ENCODE measurements at places on chromosomes 5 and 9.

GRCh38 chr5:109704282-109704952 lies 14.7 kb downstream of the MAN2A1 start:
- no peak for DNase-seq

- DNase-seq, result no peak
Observed at GRCh38 chr5:55829956-55830355, 21.2 kb upstream of the IL31RA start.

- no peak for DNase-seq
Observed at GRCh38 chr5:118967059-118967508, 21.3 kb downstream of the DTWD2 start.

DNA sequence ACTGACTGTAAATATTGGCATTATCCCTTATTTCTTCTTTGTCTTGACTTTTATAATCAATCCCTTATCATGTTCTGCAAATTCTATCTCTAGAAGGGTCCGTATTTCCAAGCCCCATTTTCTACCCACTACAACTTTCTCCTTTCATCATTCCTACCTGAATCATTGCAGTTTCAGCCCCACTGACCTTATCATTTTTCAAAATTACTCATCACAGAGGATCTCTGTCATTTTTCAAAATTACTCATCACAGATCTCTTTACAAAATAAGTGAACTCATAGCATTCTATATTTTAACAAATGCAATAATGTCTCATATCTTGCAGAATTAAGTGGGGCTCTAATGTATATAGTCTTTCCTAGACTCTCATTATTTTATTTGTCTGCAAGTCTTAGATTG lies 256.9 kb upstream of the COX7C start:
- no peak for DNase-seq

DNA sequence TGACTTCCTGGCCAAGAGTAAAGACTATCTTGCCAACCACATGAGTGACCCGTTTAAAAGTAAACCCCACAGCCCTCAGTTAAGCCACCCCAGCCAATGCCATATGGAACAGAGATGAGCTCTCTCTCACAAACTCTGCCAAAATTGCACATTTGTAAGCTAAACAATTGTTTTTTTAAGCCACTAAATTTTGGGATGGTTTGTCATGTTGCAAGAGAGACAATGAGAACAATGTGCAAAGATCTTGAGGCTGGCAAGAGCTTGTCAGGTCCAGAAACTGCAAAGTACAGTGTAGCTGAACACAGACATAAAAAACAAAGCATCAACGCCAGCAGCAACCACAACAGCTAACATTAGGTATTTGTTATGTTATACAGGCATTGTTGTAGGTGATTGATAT lies 27.8 kb downstream of the HOMER1 start:
- DNase-seq, result no peak

- no peak for DNase-seq
Observed at GRCh38 chr5:139181835-139182452, 16.2 kb downstream of the SIL1 start.

DNA sequence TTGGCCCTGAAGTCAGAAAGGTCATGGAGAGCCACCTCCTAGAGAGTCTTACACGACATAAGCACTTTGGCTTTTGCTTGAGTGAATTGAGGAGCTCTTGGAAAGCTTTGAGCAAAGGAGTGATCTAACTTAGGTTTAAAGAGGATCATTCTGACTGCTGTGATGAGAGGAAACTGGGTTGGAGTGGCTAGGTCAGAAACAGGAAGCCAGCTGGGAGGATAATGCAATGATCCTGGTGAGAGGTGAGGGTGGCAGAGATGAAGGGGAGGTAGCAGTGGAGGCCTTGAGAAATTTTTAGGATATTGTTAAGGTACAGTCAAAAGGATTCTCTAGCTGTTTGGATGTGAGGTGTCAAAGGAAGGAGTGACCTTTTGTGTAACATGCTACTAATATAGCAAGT lies 32.2 kb upstream of the ROPN1L start:
- no peak for DNase-seq

DNA sequence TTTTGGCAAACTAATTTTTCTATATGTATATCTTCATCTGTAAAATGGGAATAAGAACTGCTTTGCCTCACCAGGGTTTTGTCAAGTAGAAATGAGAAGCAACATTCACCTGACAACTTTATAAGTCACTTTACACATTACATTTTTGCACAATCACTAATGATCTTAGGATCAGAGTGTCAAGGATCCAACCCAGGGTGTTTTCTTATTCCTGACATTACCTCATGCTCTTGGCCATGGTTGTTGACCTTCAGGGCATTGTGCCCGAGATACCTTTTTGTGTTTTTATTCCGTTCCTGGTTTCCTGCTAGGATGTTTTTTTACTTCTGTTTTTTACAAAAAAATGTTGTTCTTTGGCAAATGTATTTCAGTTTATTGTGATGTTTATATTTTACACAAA lies 22.2 kb upstream of the RASA1 start:
- DNase-seq, result no peak

- no peak for DNase-seq
Observed at GRCh38 chr5:171010816-171011215, 149.0 kb downstream of the RANBP17 start.

- no peak for DNase-seq
Observed at GRCh38 chr9:126303488-126303887, 23.1 kb upstream of the MVB12B start.

DNA sequence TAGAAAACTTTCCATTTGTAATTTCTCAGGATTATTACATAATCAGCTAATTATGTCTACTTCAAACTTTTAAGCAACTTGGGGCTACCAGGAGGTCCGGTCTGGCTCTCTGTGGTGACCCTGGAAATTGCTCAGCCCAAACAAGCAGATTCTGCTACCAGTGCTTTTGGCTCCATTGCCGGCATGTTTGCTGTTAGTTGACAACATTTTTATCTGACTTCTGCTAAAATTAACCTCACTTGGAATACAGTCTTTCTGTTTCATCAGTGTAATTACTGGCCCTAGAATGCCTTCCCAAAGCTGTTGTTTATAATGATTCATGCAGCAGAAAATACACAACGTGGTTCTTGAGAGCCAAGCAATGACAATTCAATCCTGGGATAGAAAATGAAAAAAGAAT lies 38.5 kb upstream of the FAM81B start:
- no peak for DNase-seq

- no peak for DNase-seq
Observed at GRCh38 chr9:111003182-111003581, 35.1 kb downstream of the LPAR1 start.

GRCh38 chr9:28916348-28916747 lies 1343.1 kb upstream of the C9orf72 start:
- DNase-seq, result no peak

DNA sequence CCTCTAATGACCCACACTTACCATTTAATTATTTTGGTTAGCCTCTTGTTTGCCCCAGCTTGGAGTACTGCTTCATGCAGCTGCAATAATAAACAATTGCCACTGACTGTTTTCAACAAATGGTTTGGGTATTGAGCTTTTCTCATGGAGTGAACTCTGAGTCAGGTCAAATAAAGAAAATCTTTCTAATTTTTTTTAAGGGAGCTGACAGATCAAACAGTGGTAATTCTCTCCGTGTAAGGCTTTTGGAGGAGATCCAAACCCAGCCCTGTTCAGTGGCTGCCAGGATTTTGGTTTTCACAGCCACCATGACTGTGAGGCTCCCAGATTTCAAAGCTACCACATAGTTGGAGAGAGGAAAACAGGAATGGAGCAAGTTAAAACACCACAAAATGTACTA lies 110.7 kb upstream of the EFNA5 start:
- no peak for DNase-seq

GRCh38 chr9:38181232-38181631 lies 112.2 kb upstream of the SHB start:
- DNase-seq, result no peak

DNA sequence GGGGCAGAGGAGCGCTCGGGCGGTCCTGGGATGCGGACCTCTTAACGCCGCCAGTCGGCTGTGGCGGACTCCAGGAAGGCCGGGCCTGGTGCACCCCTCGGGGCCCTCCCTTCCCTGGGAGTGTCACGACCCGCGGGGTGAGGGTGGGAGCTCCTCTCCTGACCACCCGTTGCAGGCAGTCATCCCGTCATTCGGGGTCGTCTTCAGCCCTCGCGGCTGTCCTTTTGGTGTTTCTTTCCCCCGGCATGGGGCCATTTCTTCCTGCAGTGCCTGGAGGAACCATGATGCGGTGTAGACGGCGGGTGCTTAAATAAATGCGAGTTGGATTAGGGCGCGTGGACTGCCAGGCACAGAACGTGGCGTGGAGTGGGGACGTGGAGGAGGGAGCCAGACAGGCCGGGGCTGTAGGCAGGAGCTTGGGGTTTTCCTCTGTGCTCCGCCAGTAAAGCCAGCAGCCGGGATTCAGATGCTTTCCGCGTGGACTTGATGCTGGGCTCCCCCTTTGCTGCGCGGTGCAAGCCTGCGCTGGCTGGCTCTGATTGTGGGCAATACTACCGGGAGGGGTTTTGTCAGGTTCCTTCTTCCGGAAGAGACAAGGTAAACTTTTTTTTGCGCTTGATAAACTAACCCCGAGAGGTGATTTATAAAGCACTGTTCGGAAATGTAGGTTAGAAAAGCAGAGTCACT lies 868 bp downstream of the KDM4C start:
- DNase-seq, result no peak

- no peak for DNase-seq
Observed at GRCh38 chr9:15724016-15724415, 171.2 kb downstream of the CCDC171 start.

GRCh38 chr5:80569961-80570786 lies at the start of gene ANKRD34B:
Gene ANKRD34B, minus strand, starts transcription at chr5:80570280. Its CDS starts 10,261 bp downstream, at chr5:80560019.
- no peak for DNase-seq

GRCh38 chr5:80704221-80704620 lies 49.4 kb upstream of the DHFR start:
- no peak for DNase-seq

GRCh38 chr5:157915638-157916037 lies 56.7 kb upstream of the CLINT1 start:
- DNase-seq, result no peak

DNA sequence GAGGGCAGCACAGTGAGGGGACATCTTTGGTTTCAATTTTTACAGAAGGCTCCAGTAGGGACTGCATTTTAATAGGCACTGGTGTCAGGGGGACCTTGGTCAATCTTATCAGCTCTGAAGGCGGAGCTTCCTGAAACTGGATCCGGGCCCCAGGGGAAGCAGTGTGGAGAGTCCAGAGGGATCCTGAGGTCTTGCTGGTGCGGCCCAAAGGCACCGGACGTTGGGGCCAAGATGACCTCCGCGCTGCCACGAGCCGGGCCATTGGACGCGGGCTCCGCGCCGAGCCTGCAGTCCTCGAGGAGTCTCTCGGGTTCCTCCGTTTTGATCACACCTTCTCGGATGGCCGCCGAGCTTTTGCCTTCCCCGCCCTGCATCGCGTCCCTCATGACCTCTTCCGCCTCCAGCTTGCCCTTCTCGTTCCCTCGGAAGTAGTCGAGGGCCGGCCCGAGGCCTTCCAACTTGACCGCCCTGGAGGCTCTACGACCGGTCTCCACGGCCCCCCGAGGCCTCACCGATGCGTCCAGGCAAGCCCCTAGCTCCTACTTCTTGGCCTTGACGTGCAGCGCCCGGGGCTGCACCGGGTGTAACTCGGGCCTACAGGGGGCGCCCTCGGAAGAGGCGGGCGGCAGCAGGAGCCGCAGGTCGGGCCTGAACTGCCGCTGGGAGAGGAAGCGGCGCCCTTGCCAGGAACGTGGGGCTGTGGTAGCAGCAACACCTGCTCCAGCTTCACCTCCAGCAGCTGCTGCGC lies 18.8 kb downstream of the C5orf52 start:
- DNase-seq, result no peak

DNA sequence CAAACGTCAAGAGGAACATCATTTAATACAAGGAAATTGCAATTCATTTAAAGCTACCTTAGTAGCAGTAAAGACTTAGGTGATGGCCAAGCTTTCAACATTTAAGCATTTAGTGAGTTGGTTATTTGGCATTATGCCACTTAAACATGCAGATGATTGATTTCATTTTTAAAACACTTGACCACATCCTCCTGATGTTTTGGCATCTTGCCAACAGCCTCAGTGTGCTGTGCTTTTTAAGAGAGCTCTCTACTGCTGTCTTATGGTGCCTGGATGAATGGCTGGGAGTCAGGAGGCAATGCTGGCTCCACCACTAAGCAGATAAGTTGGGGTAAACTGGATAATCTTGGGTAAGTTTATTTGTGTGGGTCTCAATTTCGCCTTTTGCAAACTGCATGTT lies 364.5 kb downstream of the MAN2A1 start:
- DNase-seq, result peak; percentile 9

- DNase-seq, result no peak
Observed at GRCh38 chr5:31225118-31225517, 31.6 kb downstream of the CDH6 start.

GRCh38 chr5:148769941-148770340 lies 56.5 kb upstream of the ADRB2 start:
- DNase-seq, result no peak

DNA sequence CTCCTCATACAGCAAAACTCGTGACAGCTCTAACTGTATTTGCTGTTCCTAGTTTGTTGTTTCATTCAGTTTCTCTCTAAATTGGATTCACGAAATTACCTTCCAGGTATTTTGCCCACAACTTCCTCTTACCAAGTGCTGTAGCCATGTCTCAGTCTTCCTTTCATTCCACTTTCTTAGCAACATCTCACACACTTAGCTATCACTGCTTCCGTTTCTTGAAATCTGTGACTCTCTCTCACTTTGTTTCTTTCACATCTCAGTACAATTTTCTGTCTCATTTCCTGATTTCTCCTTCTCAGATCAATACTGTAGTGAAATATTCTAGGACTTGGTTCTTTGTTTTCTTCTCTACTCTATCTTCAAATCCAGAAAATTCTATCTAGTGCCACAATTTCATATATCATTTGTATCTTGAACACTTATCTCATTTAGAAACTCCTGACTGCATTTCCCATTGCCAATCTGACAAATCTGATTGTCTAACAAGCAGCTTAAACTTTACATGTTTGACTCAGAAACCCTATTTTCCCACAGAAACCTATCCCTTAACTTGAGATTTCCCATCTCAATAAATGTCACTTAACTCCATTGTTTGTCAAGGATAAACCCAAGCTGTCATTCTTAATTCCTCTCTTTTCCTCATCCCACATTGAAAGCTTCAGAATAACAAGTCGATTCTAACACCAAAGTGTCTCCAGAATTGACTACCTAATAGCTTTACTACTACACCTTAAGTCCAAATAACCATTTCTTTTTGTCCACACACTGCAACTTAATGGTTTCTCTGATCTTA lies 303.1 kb downstream of the CDH12 start:
- no peak for DNase-seq

Measured in SW 1271 (cell line).